ENCODE measurements at places on chromosomes 3 and 15. TPM values are rescaled to one million over a fixed set of nuclear protein-coding genes. Genes with fewer than 3 reads are reported as not detected.
A peak's percentile ranks its signal among the peaks of the same experiment; 100 is the strongest.

- DNase-seq, result no peak
Observed at GRCh38 chr3:152321955-152322377, 53.2 kb downstream of the MBNL1 start.

DNA sequence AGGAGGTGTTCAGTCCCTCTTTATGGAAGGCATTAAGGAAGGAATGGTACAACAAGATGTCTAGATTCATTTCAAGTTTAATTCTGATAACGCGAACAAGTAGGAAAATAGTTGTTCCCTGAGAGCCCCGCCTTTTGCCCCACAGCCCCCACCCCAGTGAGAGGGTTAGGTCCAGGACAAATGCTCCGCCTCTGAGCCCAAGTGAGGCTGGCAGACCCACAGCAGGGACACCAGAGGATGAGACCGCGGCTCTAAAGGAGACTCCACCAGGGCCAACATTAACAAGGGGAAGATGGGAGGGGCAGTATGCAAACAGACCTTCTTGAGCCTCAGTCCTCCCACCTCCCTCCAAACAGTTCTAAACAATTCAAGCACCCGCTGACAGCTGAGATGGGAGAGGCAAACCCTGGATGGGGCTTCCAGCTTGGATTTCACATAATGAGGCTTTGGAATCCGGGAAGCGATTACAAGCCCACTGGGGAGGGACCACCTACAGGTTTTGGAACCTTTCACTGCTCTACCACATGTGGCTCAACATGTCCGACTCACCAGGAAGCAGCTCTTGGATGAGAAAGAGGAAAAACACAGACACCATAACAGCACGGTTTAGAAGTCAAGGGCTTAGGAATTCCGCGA is 42.9 kb upstream of the IREB2 start:
- DNase-seq, result no peak

- no peak for DNase-seq
Observed at GRCh38 chr15:78072080-78072892, 5.2 kb downstream of the TBC1D2B start.

DNA sequence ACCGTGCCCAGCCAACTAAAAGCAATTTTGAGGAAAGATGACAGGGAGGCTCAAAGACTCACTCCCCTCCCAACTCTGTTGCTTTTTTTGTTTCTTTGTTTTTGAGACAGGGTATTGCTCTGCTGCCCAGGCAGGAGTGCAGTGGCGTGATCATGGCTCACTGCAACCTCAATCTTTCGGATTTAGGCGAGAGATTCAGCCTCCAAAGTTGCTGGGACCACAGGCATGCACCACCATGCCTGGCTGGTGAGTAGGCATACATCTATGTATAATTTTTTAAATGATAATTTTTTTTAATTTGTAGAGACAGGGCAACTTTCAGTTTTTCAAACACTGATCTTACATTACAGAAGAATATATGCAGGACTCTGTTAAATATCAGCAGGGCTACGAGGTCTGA is 15.8 kb upstream of the THUMPD3 start:
- DNase-seq, result no peak

DNA sequence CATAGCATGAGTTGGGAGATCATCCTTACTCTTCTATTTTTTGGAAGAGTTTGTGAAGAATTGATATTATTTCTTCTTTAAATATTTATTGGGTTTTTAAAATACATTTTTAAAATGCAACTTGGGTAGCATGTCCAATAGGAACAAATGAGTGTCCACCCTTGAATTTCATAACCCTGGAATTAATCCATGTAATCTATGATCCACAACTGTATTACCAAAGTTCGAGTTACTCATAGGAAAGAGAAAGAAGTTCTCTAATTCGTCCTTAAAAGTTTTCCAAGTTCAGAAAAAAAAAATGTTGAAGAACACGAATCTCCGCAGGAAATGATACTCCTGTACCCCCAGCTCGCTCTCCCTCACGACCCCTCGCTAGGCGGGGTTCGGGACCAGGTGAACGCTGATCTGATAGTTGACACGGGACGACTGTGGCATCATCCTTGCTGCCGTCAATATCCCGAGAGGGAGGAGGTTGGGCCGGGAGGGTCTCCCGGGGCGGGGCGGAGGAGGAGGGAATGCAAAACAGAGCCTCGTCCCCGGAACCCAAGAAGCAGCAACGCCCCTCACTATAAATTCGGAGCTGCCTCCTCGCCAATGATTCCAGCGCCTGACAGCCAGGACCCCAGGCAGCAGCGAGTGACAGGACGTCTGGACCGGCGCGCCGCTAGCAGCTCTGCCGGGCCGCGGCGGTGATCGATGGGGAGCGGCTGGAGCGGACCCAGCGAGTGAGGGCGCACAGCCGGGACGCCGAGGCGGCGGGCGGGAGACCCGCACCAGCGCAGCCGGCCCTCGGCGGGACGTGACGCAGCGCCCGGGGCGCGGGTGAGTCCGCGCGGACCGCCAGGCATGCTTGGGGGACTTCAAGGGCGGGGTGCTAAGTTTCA is at the start of gene AGTR1:
Gene AGTR1, plus strand, starts transcription at position 598 of the 884 bp plus-strand sequence. CDS start 43,133 bp downstream, outside the sequence.
- no peak for DNase-seq

- no peak for DNase-seq
Observed at GRCh38 chr15:35043373-35044095, 41.6 kb downstream of the NANOGP8 start.

GRCh38 chr3:122538956-122539490 is 24.3 kb upstream of the KPNA1 start:
- DNase-seq, result no peak

DNA sequence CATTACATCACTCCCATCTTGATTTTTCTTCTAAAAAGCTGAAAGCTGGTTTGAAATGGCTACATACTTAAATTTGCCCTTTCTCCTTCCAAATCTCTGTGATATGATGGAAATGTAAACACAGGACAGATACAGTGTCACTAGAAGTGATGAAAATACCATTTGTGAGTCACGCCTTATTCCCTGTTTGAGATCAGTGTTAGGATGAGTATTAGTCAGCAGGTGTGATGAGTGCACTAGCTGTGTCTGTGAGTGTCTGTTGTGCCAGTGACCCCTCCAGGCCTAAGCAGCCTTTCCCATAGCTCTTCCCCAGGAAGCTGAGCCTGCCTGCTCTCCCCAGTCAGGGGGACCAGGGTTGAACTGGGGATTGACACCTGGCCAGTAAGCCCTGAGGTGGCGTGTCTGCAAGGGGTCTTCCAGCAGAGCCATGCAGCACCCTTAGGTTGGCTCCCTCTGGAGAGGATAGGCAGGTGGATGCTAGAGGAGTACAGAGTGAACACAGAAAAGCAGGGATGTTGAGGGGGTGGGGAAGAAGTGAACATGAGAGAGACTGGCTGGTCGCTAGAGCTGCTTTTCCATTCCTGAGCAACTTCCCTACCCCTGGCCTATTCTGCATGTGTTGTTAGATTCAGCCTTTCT is 92.0 kb downstream of the PDE8A start:
- DNase-seq, result peak; percentile 14

- DNase-seq, result no peak
Observed at GRCh38 chr15:59420986-59421618, 16.9 kb upstream of the FAM81A start.

GRCh38 chr3:2090095-2090911 is 8.4 kb upstream of the CNTN4 start:
- no peak for DNase-seq

DNA sequence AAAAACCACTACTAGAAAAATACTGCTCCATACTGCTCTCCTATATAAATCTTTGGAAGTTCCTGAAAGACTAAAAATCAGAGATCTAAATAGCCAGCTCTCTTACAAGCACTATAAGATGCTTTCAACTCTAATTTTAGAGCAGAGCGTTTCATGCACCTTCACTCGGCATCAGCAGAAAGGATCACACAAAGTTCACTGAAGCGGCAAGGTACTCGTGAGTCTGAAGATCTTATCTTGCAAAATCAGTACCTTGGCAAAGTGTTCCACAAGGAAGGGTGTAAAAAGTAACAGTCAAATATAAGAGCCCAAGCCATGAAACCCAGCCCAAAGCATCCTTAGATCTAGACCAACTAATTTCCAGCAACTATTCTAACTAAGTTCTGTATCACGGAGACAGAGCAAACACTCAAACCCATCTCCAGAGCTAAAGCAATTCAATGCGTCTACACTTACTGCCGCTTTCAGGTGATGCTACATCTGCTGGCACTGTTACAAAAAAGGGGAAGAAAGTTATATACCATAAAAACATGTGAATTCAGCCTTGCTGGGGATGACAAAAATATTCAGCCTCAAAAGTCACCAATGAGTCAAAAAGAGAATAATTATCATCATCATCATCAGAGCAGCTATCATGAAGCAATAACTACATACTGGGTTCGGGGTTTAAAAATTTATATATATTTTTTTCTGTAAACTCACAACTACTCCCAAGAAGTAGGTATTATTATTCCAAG is 16.3 kb downstream of the VPS39 start:
- no peak for DNase-seq

- DNase-seq, result no peak
Observed at GRCh38 chr3:168250415-168250861, 154.7 kb upstream of the GOLIM4 start.

DNA sequence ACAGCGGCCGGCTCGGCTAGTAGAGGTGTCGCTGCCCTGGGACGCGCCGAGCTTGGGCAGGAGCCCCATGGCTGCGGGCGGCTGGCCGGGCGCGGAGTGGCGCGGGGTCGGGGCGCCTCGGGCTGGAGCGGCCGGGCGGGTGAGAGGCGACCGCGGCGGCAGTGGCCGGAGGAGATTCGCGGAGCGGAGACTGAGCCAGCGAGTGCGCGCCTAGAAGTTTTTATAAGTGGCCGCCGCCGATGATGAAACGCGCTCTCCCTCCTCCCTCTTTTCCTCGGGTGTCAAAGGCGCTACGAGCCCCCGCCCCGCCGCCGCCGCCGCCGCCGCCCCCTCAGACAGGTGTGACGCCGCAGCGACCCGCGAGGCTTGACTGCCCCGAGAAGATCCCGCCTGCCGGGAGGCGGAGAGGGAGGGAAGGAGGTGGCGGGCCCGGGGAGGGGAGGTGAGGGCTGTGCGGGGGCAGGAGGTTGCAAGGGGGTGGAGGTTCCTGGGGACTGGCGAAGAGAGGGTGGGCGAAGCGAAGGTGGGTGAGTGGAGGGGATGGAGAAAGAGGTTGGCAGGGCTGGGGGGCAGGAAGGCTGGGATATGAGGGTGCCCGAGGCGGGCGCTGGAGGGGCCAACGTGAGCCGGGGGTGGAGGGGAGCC is at the start of gene SLCO2A1:
Gene SLCO2A1, minus strand, starts transcription at position 192 of the 645 bp plus-strand sequence. Its CDS starts 123 bp downstream, at position 69.
- DNase-seq, result no peak

- no peak for DNase-seq
Observed at GRCh38 chr3:181752202-181752671, 40.5 kb downstream of the SOX2 start.

- no peak for DNase-seq
Observed at GRCh38 chr3:45664578-45664977, 24.6 kb upstream of the SACM1L start.

Gene TMA7
- total RNA-seq, result 462 TPM

Gene SCAANT1
- not detected for total RNA-seq

Gene CA12
- 4.3 TPM for total RNA-seq

Gene GPR149
- total RNA-seq, result not detected

Gene SOX14
- not detected for total RNA-seq

Gene ACAN
- 0.27 TPM for total RNA-seq
